ENCODE measurements at places on chromosomes 7 and 10. TPM values are rescaled to one million over a fixed set of nuclear protein-coding genes. Genes with fewer than 3 reads are reported as not detected.

- H3K27ac ChIP-seq = no peak overlapping the region
- no peaks in the 10 kb centered on the region for H3K36me3 ChIP-seq
- no peak for DNase-seq
- no peak overlapping the region for H3K4me3 ChIP-seq
- peaks cover 8% of the 10 kb centered on the region for H3K4me1 ChIP-seq
These were observed 1.4 kb downstream of the C10orf62 start for GRCh38 chr10:97590748-97591495.

DNA sequence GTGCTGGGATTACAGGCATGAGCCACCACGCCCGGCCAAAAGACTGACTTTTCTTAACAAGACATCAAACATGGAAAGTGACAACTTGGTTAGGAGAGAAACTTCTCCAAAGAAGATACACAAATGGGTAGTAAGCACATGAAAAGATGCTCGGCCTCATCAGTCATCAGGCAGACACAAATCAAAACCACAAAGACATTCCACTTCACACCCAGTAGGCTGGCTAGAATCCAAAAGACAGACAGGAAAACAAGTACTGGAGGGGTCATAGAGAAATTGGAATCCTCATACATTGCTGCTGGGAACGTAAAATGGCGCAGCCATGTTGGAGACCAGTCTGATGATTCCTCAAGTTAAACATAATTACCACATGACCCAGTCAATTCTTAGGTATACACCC lies 16.4 kb downstream of the SEPHS1 start:
- no peaks in the 10 kb centered on the region for H3K27me3 ChIP-seq
- no peak overlapping the region for H3K27ac ChIP-seq
- no peak for DNase-seq
- peaks cover 68% of the 10 kb centered on the region for H3K36me3 ChIP-seq
- H3K4me3 ChIP-seq = no peak overlapping the region

The SLC18A2 gene
- total RNA-seq = not detected

- no peaks in the 10 kb centered on the region for H3K4me1 ChIP-seq
- no peaks in the 10 kb centered on the region for H3K36me3 ChIP-seq
- peaks cover 8% of the 10 kb centered on the region for H3K27me3 ChIP-seq
- no peak overlapping the region for H3K4me3 ChIP-seq
- no peak for DNase-seq
These were observed 55.5 kb upstream of the CCNJ start for GRCh38 chr10:95987685-95988426.

The ATAD1 gene
- total RNA-seq = 42.9 TPM

GRCh38 chr7:21193895-21194294 lies 234.0 kb upstream of the SP4 start:
- no peak overlapping the region for H3K27ac ChIP-seq
- no peak for DNase-seq
- no peak overlapping the region for H3K4me3 ChIP-seq
- peaks cover 4% of the 10 kb centered on the region for H3K4me1 ChIP-seq

The GPR85 gene
- not detected for total RNA-seq

The C10orf90 gene
- total RNA-seq = not detected

- H3K4me3 ChIP-seq = no peak overlapping the region
- no peaks in the 10 kb centered on the region for H3K36me3 ChIP-seq
- peaks cover 5% of the 10 kb centered on the region for H3K27me3 ChIP-seq
- no peaks in the 10 kb centered on the region for H3K4me1 ChIP-seq
These were observed 3.4 kb downstream of the GNAT3 start for GRCh38 chr7:80508440-80508839.

GRCh38 chr10:71819985-71820384 lies 31.1 kb downstream of the PSAP start:
- peaks cover 38% of the 10 kb centered on the region for H3K36me3 ChIP-seq
- no peak for DNase-seq
- peaks cover 14% of the 10 kb centered on the region for H3K4me1 ChIP-seq

- no peak overlapping the region for H3K4me3 ChIP-seq
- H3K36me3 ChIP-seq = no peaks in the 10 kb centered on the region
- no peak for DNase-seq
- no peak overlapping the region for H3K27ac ChIP-seq
- no peaks in the 10 kb centered on the region for H3K4me1 ChIP-seq
These were observed 86.1 kb upstream of the MTPN start for GRCh38 chr7:136063326-136063666.

DNA sequence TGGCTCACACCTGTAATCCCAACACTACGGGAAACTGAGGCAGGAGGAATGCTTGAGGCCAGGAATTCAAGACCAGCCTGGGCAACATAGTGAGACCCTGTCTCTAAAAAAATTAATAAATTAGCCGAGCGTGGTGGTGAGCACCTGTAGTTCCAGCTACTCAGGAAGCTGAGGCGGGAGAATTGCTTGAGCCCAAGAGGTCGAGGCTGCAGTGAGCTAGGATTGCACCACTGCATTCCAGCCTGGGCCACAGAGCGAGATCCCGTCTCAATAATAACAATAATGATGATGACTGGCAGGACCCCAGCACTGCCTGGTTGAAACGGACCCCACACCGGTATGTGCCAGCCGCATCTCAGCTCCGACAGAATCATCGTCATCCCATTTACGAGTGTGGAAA lies 93.0 kb downstream of the ELFN1 start:
- H3K4me1 ChIP-seq = no peaks in the 10 kb centered on the region
- H3K36me3 ChIP-seq = no peaks in the 10 kb centered on the region
- H3K27me3 ChIP-seq = no peaks in the 10 kb centered on the region
- DNase-seq = no peak

GRCh38 chr7:123961771-123962170 lies 36.7 kb downstream of the SPAM1 start:
- no peaks in the 10 kb centered on the region for H3K36me3 ChIP-seq
- no peaks in the 10 kb centered on the region for H3K4me1 ChIP-seq
- DNase-seq = no peak
- no peaks in the 10 kb centered on the region for H3K27me3 ChIP-seq

The SOSTDC1 gene
- not detected for total RNA-seq

The PBLD gene
- total RNA-seq = 2.0 TPM

GRCh38 chr10:100575585-100576281 lies 40.0 kb downstream of the HIF1AN start:
- H3K27ac ChIP-seq = no peak overlapping the region
- no peaks in the 10 kb centered on the region for H3K4me1 ChIP-seq
- no peak overlapping the region for H3K4me3 ChIP-seq
- H3K27me3 ChIP-seq = peaks cover 14% of the 10 kb centered on the region
- H3K36me3 ChIP-seq = no peaks in the 10 kb centered on the region

DNA sequence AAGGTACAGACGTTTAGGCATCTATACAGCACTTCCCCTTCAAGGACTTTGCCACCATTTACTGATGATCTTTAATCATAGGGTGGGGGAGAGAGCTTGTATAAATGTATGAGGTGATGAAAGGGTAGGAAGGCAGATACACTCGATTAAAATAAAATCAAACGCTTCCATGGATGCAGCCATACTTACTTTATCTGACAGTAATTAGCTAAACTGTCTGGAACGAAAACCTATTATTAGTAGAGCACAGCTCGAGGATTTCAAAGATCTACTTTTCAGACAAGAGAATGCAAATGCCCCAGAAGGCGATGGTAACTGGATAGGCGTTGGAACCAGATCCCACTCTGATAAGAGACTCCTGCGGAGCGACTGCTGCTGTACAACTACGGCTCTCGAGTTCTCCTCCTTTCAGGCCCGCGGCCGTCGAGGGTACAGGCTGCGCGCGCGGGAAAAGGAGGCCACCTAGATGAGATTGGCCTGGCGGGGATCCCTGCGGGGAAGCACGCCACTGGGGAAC lies 3.1 kb upstream of the NKX2-3 start:
- peaks cover 95% of the 10 kb centered on the region for H3K27me3 ChIP-seq
- peaks cover 5% of the 10 kb centered on the region for H3K36me3 ChIP-seq
- no peak overlapping the region for H3K4me3 ChIP-seq
- H3K4me1 ChIP-seq = peaks cover 38% of the 10 kb centered on the region
- no peak overlapping the region for H3K27ac ChIP-seq

DNA sequence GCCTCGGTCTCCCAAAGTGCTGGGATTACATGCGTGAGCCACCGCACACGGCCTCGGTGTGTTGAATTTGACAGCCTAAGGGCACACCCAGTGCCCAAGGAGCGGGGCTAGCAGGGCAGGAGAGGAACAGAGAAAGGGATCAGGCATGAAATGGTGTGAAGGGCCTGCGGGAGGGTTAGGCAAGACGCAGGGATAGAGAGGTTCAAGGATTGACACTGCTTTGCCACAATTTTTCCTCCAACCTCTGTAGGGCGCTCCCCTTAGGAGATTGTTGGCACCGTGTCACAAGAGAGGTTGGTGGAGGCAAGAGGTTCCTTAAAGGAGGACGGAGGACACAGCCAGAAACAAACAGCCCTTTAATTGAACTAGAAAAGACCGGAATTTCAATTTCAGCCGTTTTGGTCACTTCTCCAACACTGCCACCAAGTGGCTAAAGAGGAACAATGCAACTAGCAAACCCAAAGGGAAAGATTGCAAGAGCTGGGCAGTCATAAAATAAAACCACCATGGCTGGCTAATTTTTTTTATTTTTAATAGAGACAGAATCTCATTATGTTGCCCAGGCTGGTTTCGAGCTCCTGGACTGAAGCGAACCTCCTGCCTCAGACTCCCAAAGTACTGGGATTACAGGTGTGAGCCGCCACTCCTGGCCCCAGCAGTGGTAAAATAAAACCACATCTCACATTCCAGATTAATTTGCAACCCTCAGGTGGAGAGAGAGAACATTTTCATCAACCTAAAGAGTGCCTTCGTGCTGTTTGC lies 6.9 kb upstream of the CREB3L2 start:
- no peaks in the 10 kb centered on the region for H3K36me3 ChIP-seq
- no peak overlapping the region for H3K27ac ChIP-seq
- H3K4me1 ChIP-seq = peaks cover 8% of the 10 kb centered on the region
- peaks cover 4% of the 10 kb centered on the region for H3K27me3 ChIP-seq
- peak; percentile 43 for DNase-seq

The SCART1 gene
- total RNA-seq = 4.5 TPM

- no peak for DNase-seq
- H3K36me3 ChIP-seq = peaks cover 3% of the 10 kb centered on the region
- no peaks in the 10 kb centered on the region for H3K27me3 ChIP-seq
- peaks cover 3% of the 10 kb centered on the region for H3K4me1 ChIP-seq
- H3K27ac ChIP-seq = no peak overlapping the region
These were observed 152.6 kb downstream of the JMJD1C start for GRCh38 chr10:63313066-63313717.

- H3K36me3 ChIP-seq = no peaks in the 10 kb centered on the region
- no peak overlapping the region for H3K4me3 ChIP-seq
- no peak overlapping the region for H3K27ac ChIP-seq
- no peak for DNase-seq
These were observed 30.6 kb upstream of the ITGB1 start for GRCh38 chr10:32988604-32989003.

DNA sequence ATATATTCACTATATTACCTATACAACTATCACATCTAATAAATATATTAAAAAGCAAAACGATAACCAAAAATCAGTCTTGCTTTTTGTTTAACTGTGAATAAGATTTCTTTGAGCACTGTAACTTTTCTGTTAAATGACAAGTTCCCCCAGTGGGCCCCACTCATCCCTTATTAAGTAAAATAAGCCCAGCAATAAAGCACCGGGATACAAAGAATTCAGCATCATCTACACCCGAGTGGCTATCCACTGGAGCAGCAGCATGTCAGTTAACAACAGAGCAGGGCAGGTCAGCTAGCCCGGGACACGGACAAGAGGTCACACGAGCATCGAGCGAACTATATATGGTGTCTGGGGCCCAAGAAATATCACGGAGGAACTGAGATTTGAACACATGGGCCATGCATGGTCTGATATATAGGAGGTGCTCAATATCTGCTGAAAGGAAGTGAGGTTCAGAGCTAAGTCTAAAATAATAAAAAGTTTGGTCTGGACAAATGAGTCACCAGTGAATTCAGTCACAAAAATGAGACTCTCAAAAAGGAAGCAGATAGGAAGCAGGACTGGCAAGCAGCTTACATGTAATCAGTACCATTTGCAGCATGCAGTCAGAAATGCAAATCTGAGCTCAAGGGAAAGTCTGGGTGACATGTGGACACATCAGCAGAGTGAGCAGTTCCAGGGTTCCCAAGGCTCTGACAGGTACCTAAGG lies 4.1 kb downstream of the ERCC6 start:
- H3K36me3 ChIP-seq = peaks cover 11% of the 10 kb centered on the region
- no peak for DNase-seq
- no peaks in the 10 kb centered on the region for H3K27me3 ChIP-seq
- H3K4me1 ChIP-seq = peaks cover 43% of the 10 kb centered on the region

- no peaks in the 10 kb centered on the region for H3K36me3 ChIP-seq
- H3K27ac ChIP-seq = no peak overlapping the region
- no peak overlapping the region for H3K4me3 ChIP-seq
- no peaks in the 10 kb centered on the region for H3K4me1 ChIP-seq
- peaks cover 10% of the 10 kb centered on the region for H3K27me3 ChIP-seq
These were observed 247.7 kb downstream of the AHR start for GRCh38 chr7:17546189-17546588.

DNA sequence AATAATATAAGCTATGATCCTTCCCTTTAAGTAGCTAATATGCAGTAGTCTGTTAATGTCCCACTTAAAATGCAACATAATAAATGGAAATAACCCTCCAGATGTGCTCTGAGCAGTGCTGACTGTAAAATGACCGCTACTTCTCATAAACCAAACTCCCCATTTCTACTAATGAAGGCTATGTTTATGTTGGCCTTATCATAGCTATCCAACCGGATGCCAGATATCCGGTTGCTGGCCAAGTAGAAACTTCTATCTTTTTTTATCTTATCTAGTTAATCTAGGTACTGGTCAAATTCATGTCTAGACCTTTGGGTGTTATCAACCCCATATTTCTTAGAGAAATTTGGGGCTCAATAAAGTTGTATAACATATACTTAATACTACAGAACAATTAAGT lies 56.6 kb downstream of the CHRM2 start:
- DNase-seq = no peak
- H3K4me3 ChIP-seq = no peak overlapping the region
- H3K36me3 ChIP-seq = no peaks in the 10 kb centered on the region
- H3K27me3 ChIP-seq = no peaks in the 10 kb centered on the region

DNA sequence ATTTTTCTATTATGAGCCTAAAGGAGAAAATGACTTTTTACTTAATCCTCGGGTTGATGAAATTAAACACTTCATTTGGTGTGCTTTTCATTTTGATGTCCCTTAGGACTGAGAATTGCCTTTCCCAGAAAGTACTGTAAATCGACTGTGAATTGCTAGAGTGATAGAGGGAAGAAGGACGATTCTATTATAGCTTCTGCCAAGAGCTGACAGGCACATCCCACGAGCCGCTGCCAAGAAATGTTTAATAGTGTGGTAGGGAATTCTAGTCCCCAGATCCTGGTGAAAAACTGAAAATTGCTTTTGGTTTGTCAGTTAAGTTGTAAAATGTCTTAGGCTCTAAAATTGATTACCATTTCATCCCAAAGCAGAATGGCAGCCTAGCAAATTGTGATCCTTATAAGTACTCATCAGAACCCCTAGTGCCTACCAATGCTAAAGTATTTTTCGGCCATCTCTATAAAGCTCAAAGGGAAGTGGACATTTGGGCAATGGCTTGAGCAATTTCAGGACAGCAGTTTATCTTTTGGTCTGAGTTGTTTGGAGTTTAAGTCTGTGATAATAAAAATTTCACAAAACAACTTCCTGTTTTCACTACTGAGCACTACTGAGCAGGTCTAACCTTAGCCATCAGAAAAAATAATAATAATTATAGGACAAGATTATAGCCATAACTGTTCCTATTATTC lies 44.6 kb upstream of the HYCC1 start:
- H3K27ac ChIP-seq = no peak overlapping the region
- H3K4me3 ChIP-seq = no peak overlapping the region
- no peaks in the 10 kb centered on the region for H3K36me3 ChIP-seq
- no peaks in the 10 kb centered on the region for H3K27me3 ChIP-seq
- H3K4me1 ChIP-seq = peaks cover 4% of the 10 kb centered on the region
- no peak for DNase-seq

- no peak overlapping the region for H3K27ac ChIP-seq
- no peaks in the 10 kb centered on the region for H3K36me3 ChIP-seq
- no peak overlapping the region for H3K4me3 ChIP-seq
These were observed 1004.9 kb upstream of the POT1 start for GRCh38 chr7:125934539-125934938.

Data from activated CD4-positive, alpha-beta T cell treated with anti-CD3 and anti-CD28 coated beads, Interleukin-2, amount 10 ng/mL, durations not matched to agents 7 days and 5 days (primary cell).